NCI-H1092 treated with DMSO at 0.1 percent for 48 hours (cell line): ENCODE measurements at places on chromosomes 12 and 14.

- DNase-seq = no peak
Observed at GRCh38 chr12:26730481-26731350, 102.3 kb downstream of the ITPR2 start.

DNA sequence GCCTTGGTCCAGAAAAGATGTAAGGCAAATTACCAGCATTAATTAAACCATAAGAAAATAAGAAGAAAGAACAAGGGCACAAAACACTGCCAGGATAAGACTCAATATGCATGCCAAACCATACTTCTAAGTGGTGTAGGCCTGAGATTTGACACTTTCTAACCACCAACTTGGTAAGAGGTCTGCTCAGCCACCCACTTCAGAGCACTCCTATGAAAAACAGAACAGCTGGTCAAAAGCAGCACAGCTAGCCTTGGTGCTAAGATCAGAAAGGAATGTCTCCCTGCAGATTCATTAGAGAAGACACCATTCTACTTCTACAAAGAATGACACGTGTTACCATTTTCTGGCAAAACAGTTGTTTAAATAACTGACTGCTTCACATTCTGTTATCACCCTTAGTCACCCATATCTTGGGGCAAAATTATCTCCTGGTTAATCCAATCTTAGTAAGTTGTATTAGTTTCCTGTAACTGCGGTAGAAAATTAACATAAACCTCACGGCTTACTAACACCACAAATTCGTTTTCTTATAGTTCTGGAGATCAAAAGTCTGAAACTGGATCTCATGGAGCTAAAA lies 13.2 kb downstream of the RPS6KA5 start:
- no peak for DNase-seq

DNA sequence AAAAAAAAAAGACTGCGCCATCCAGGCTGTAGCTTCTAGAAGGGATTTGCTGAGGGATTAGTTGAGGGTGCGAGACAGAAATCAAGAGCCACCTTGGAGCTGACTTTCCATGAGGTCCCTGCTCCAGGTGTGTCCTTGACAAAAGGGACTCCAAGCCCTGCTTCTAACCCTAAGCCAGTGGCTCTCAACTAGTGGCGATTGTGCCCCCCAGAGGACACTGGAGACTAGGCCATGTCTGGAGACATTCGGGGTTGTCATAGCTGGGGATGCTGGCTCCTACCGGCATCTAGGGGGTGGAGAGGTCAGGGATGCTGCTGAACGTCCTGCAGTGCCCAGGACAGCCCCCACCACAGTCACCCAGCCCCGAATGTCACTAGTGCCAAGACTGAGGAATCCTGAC lies 40.6 kb downstream of the SPRING1 start:
- no peak for DNase-seq

- no peak for DNase-seq
Observed at GRCh38 chr14:34569750-34570149, 30.2 kb upstream of the EAPP start.

GRCh38 chr12:70443062-70443673 lies 77.1 kb downstream of the KCNMB4 start:
- no peak for DNase-seq

DNA sequence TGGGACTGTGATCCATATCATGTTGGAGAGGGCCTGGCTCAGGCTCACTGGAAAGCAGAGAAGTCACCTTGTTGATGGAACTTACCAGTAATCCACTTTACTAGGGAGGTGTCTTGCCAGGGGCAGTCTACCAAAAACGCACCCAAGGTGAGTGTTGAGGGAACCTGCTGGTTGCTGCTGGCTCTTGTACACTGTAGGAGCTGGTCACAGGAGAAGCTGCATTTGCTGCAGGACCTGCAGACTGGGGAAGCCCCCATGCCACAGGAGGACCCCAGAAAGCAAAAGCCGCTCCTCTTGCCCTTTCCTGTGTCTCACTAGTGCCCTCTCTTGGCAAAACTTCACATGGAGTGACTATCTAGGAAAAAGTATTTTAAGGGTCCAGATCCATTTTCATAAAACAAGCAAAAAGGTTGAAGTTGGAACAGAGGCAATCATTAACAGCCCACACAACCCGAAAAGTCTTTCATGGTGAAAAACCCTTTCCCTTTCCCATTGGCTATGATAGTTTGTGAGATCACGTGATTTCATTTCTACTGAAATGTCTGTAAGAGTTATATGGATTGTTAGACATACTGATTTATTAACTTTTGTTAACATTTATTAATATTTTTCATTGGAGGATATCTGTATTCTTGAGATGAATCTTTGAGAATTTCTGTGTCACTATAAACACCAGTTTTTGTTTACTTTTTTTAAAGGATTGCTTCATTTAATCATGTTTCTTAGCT lies 59.2 kb downstream of the RASSF8 start:
- no peak for DNase-seq
